Activated CD8-positive, alpha-beta memory T cell treated with anti-CD3 and anti-CD28 coated beads for 48 hours (primary cell): ENCODE measurements at places on chromosomes 11 and 22.

DNA sequence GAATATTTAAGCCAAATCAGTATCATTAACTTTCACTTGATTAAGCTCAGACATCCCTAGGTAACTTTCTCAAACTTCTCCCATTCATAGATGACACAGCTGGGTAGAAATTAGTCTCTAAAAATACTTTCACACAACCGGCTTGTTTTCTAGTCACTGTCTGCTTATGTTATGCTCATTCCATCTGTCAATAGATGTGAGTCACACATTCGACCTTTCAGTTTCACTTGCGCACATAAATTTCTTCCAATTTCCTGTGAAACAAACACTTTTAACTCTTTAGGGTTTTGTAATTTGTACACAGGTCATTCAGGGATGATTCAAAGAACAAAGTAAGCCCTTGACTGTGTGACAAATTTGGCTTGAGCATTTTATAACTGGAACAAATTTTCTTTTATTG, 723.0 kb downstream of the KCNA4 start:
- DNase-seq, result no peak

- no peak for DNase-seq
Measured at GRCh38 chr11:63547061-63547460, 10.5 kb downstream of the PLAAT4 start.

GRCh38 chr11:8102965-8103364, 22.0 kb downstream of the TUB start:
- no peak for DNase-seq

GRCh38 chr11:35066030-35066429, 72.9 kb upstream of the CD44 start:
- no peak for DNase-seq
